Activated CD8-positive, alpha-beta memory T cell treated with anti-CD3 and anti-CD28 coated beads for 1 hour (primary cell): ENCODE measurements at places on chromosomes 12 and 14.

DNA sequence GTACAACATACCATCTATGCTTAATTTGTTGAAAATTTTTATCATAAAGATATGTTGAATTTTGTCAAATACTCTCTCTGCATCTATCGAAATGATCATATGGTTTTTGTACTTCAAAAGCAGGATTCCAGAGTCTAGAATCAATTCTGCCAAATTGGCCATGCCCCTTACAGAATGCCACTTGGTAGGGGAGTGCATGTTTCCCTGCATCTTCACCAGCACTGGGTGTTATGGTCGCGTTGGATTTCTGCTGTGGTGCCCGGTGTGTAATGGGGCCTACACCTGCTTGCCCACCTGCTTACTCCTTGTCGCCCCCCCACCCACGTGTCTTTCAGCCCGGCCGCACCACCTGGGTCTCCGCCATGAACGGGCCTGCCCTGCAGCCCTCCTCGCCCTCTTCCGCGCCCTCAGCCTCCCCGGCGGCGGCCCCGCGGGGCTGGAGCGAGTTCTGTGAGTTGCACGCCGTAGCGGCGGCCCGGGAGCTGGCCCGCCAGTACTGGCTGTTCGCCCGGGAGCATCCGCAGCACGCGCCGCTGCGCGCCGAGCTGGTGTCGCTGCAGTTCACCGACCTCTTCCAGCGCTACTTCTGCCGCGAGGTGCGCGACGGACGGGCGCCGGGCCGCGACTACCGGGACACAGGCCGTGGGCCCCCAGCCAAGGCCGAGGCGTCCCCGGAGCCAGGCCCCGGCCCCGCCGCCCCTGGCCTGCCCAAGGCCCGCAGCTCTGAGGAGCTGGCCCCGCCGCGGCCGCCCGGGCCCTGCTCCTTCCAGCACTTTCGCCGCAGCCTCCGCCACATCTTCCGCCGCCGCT is 12.3 kb downstream of the SH2B3 start:
- no peak for DNase-seq

GRCh38 chr14:75539561-75540478 is 17.6 kb downstream of the BATF start:
- DNase-seq, result no peak

DNA sequence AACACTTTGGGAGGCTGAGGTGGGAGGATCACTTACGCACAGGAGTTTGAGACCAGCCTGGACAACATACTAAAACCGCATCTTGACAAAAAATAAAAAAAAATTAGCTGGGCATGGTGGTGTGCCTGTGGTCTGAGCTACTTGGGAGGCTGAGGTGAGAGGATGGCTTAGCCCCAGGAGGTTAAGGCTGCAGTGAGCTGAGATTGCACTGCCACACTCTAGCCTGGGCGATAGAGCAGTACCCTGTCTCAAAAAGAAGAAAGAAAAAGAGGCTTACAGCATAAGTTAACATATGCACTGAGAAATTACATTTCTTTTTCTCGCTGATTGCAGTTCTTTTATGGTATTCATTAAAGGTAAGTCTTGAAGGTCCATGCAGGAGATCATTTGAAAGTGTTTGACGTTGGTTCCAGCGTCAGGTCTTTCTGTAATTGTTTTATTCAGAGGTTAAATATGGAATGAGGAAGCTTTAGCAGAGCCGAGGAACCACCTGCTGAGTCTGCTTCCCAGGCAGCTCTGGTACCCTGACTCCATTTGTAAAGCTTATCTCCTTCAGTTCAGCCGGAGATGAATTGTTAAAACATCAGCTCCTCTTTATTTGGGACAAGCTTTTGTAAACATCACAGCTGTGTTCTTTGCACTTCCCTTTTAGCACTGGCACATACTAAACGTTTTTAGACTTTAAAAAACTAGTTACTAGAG is 18.5 kb downstream of the SFSWAP start:
- DNase-seq, result no peak

GRCh38 chr12:104488374-104488773 is 31.6 kb downstream of the CHST11 start:
- no peak for DNase-seq

DNA sequence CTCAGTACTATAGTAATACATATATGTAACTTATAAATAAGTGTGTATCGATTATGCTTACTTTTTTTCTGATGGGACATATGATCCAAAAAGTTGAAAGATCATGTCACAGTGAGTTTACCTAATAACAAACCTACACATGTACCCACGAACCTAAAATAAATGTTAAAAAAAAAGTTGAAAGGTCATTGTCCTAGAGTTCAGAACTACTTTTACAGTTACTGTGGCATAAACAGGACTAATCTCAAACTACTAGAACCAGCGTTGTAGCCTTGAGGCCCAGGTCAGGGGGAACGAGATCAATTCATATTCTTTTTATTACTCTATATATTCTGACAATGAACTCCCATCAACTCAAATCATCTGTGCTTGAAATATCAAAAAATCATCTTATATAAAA is 81.8 kb downstream of the ITPR2 start:
- DNase-seq, result no peak

GRCh38 chr12:91109148-91109564 is 2.1 kb downstream of the LUM start:
- no peak for DNase-seq

- peak; percentile 53 for DNase-seq
Observed at GRCh38 chr12:44774815-44775411, 101.2 kb downstream of the NELL2 start.

DNA sequence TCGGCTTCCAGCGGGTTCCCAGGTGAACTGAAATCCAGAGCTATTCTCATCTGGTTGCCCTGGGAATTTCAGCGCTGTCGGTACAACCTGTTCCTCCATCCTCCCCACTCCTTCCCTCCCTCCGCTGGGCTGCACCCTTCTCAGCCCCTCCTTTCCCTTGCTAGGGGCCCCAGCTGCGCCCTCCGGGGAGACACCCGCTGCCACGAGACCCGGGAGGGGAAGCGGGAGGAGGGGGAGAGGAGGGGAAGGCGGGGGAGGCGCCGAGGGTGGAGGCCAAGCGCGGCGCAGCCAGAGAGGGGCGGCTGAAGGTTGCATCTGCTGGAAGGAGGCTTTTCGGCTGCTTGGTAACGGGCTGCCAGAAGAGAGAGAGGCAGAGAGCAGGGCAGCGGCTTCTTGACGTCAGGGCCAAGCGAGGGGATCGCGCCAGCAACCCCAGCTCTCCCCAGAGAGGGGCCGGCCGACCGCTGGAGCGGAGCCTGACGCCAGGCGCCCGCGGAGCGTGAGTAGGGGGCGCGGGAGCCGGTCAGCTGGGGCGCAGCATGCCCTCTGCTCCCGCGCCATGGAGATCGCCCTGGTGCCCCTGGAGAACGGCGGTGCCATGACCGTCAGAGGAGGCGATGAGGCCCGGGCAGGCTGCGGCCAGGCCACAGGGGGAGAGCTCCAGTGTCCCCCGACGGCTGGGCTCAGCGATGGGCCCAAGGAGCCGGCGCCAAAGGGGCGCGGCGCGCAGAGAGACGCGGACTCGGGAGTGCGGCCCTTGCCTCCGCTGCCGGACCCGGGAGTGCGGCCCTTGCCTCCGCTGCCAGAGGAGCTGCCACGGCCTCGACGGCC is at the start of gene KCNA5:
Gene KCNA5 (plus strand): TSS at position 291 of the 831 bp plus-strand sequence. CDS start 269 bp downstream, at position 560.
- no peak for DNase-seq
